ENCODE measurements at places on chromosomes 7 and 10.

GRCh38 chr7:117424090-117424829, 3.0 kb downstream of the ASZ1 start:
- no peak for DNase-seq

- no peak for DNase-seq
These were observed 80.5 kb downstream of the TBXAS1 start for GRCh38 chr7:139909379-139910050.

DNA sequence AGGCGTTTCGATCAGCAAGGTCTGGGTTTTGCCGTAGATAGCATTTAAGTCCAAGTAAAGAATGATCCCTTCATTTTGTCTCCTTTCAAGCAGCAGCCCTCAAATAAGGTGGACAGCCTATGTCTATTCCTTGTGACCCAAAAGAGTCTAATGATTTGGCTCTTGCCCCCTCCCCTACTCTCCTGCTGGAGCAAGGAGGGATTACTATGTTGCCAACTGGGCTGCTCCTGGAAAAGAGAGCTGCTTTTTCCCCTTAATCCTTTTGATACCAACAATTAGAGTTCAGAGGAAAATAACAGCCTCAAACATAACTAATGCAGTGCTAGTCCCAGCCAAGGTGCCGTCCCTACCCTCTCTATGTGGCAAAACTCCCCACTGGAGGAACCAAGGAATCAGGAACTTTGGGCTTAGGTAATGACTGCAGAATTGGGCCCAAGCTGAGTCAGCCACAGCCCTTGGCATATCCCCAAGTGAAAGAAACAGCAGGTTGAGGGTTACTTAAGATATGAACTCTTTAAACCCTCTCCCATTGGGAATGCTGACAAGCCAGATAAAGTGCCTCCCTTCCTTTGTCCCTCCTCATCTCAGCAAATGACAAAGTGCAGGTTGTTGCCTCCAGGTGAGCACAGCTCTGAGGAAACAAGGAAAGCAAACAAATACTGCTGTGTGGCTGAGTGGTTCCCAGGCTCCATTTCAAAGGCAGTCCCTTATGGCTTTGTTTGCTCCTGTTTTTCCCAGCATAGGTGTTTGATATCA, 643.7 kb downstream of the INHBA start:
- no peak for DNase-seq

DNA sequence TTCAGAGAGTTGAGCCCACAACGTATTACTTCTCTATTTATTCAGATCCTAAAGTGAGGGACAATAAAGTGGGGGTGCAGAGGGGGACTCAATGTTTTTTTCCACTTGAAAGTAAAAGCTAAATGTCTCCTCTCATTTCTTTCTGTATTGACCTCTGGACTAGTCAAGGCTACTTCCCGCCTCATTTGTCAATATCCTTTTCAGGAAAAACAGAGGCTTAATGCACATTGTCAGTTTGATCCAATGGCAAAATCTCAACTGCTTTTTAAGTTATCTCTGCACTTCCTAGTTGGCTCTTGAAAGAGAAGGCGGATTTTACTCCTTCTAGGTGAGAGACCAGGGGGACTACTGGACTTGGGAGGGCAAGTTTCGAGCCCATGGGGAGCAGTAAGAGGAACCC, 56.4 kb downstream of the HIPK2 start:
- DNase-seq = no peak

- no peak for DNase-seq
These were observed 892.0 kb upstream of the CELF2 start for GRCh38 chr10:10125676-10126075.

DNA sequence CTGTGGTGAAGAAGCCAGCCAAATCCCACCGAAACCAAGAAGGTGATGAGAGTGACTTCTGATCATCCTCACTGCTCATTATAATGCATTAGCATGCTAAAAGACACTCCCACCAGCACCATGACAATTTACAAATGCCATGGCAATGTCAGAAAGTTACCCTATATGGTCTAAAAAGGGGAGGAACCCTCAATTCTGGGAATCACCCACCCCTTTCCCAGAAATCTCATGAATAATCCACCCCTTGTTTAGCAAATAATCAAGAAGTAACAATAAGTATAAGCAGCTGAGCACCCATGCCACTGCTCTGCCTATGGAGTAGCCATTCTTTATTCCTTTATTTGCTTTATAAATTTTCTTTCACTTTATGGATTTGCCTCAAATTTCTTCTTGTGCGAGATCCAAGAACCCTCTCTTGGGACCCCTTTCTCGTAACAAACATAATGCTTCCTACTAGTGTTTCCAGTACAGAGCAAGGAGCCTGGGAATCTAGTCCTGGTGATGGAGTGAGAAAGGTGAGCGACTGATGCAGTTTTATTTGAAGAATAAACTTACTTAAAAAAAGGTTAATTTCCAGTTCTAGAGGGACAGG, 18.4 kb upstream of the EXOC6 start:
- DNase-seq = no peak

Data from stimulated activated CD8-positive, alpha-beta memory T cell treated with anti-CD3 and anti-CD28 coated beads, Interleukin-4, amount 100 ng/mL, for 24 hours (primary cell).